GDM1 (cell line): ENCODE measurements at places on chromosomes 3 and 15.

DNA sequence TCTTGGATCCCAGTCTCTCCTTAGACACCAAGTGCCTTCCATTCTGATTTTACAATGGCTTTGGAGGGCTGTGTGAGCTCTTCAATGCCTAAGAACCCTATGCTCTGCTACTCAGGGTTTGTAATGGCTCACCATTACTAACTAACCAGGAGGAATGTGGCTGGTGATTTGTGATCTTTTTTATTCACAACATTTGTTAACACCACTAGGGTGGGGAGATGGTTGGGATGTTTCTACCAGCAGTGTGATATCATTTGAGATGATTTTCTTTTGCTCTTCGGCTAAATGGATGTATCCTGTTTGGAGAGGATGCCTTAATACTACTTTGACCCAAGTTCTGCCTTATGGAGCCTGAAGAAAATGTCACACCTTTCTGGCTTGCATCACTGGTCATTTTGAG, 226.9 kb downstream of the MFSD1 start:
- DNase-seq, result no peak

- no peak for DNase-seq
Measured at GRCh38 chr3:140093742-140094141, 158.8 kb downstream of the CLSTN2 start.

DNA sequence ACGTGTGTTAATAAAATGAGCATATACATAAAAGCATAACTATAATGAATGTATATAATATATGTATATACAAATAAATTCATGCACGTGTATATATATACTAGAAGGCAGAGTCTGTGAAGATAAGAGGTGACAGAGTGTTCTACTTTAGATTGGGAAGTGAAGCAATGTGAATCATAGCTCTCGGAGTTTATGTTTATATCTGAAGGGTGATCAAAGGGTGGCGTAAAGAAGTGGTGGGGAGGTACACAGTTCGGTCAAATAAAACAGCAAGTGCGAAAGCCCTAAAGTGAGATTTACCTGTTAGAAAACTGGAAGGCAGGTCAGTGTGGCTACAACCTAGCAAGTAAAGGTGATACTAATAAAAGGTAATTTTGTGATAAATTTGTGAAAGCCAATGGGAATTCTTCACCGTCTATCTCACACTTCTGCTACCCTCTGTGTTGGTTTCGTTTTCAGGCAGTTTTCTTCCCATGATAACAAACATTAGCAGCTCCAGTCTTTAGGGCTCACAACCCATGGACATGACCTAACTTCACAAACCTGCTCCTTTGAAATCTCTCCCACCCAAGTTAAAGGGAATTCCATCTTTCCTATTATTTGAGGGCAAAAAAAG, 46.7 kb upstream of the BCHE start:
- DNase-seq, result no peak

DNA sequence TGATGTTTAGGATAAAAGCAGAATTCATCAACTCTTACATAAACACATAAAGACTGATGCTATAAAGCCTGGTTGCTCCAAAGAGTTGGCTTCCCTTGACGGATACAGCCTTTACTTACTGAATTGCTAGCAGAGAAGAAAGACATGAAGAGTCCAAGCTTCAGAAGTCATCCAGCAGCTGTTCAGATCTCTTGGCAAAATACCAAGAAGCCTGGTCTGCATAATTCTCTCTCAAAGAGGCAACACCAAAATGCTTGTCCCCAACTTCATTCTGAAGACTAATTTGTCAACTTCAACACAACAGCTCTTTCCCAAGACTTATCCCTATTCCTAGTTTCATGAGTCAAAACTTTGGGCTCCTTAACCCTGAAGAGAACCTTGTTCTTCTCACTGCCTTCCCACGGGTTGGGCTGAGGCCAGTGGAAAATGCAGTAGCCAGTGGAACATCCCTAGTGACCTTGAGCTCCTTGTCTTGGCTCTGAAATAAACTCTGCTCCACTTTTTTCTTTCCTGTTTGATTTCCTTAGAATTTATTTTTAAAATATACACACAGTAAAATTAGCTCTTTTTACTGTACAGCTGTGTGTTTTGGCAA, 119.2 kb upstream of the THBS1 start:
- no peak for DNase-seq

GRCh38 chr3:56075089-56075488, 393.2 kb downstream of the ERC2 start:
- DNase-seq, result no peak

DNA sequence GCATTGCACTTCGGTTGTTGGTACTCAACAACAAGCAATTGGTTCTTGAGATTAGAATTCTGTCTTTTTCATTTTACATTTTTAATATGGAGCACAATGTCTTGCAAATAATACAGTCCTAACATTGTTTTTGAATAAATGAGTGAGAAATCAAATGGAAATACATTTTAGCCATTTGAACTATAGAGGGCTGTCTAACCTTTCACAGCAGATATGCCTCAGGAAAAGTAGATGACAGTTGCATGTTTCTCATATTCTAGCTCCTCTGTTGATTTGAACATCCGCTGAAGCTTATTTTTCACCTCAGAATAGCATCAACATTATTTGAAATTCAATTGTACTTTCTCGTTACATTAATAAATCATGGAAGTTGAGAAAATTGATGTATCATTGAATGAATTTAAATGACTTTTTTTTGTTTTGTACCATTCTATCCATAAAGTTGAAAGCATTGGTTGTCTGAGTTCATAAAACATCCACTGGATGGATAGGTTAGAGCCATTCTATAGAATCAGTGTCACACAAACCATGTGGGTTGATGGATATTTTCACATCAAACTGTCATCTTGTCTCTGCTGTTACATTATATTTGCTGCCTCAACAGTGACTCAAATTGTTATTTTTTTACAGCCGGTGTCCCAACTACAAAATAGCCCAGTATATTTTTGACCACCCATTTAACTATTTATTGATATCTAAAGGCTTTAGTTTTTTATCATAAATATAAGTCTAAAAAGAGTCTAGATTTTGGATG, 928.3 kb downstream of the NSUN3 start:
- no peak for DNase-seq
